H4 (cell line): ENCODE measurements at places on chromosomes 12 and 14.

DNA sequence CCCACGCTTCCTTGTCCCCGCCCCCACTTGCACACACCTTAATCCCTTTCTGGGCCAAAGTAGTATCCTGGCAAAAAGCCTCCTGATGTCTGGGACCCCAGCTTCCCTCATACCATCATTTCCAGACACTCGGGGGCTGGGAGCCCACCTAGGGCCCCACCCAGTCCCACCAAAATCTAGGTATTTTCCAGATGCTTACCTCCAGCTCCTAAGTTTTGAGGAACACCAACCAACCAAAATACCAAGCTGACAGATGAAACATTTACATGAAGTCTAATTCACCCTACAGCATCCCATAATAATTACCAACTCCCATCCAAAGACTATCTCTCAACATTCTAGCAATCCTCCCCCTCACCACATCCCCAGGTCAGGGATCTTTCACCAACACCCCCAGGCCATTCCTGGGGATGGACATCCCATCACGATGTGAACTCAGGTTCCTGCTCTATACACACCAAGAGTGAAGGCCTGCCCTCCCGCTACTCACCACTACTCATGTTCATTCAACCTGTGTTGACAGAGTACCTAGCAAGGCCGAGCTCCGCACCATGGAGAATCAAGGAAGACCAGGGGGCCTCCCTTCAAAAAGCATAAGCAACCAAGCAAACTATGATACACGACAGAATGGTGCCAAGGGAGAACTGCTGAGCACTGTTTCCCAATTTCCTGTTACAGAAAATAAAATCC, 1.6 kb upstream of the CHD4 start:
- DNase-seq, result no peak

GRCh38 chr14:92965281-92965680, 42.3 kb downstream of the CHGA start:
- DNase-seq, result no peak

GRCh38 chr12:73225371-73225937, 953.3 kb downstream of the TRHDE start:
- no peak for DNase-seq

GRCh38 chr12:32080435-32080834, 26.2 kb upstream of the BICD1 start:
- no peak for DNase-seq

- DNase-seq, result no peak
Measured at GRCh38 chr12:95699579-95699978, 91.0 kb downstream of the NTN4 start.

GRCh38 chr14:104450811-104451401, 128.7 kb upstream of the C14orf180 start:
- DNase-seq, result no peak

- no peak for DNase-seq
Measured at GRCh38 chr12:127570387-127570786, 696.6 kb upstream of the TMEM132C start.

DNA sequence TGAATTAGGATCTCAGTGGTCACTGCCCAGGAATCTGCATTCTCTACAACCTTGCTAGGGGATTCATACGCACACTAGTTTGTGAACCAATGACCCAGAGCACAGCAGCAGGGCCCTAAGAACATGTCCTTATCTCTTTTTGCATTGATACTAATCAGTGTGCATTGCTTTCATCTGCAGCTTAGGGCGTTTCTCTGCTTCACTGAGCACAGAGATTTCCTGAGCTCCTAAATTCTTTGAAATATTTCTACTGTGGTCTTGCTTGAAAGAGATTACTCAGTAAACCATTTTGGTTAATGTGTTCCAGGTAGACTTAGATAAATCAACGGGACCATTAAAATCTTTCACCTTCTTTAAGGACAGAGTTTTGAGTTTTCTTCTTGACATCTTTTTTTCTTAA, 351.3 kb upstream of the KITLG start:
- no peak for DNase-seq

GRCh38 chr12:81261508-81262207, 183.8 kb downstream of the ACSS3 start:
- DNase-seq, result no peak

DNA sequence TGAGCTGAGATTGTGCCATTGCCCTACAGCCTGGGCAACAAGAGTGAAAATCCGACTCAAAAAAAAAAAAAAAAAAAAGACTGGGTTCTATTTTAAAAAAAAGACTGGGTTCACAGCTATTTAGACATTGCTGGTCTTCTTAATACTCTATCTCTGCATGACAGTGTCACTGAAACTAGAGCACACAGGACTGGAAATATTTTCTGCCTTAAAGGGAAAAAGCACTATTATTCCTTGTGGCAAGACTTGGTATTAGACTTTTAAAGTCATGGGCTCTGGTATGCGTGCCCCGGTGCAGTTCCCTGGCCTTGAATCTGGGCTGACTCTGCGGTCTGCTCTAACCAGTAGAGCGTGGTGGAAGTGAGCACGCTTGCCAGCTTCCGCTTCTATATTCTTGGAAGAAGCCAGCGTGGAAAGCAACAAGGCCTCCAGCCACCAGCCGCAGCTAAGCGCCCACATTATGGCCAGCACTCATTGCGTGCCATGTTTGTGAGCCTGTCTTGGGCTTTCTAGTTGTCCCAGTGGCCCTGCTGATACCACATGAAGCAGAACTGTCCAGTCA, 31.3 kb downstream of the PRKAB1 start:
- DNase-seq, result no peak

DNA sequence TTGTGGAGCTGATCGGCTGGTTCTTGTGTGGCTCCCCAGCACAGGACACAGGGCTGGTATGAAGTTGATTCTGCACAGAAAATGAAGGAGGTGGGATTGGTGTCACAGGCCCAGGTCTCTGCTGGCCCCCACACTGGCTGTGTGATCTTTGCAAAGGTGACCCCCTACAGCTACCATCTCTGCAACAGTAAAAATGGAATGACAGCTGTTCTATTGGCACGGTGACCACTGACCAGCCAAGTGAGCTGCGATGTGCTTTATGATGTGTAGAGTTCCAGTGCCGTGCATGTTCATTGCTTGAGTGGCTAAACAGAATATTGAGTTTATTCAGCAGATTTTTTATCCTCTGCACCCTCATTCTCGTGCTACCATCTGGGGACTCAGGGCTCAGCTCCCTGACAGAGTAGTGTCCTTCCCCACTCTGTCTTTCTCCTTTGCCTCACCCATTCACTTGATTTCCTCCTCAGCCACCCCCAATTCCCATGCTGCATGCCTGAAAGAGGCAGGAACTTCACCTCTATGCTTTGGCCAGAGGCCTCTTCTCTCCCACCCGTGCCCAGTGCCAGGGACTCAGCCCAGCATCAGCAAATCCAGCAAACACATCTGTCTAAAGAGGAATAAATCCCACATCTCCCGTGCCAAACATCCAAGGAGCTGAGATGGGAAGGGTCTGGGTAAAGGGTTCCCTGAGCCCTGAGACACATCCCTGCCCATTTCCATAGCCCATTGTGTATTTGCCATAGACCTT, 21.2 kb downstream of the C14orf132 start:
- DNase-seq, result no peak

GRCh38 chr14:38039496-38039895, 168.2 kb upstream of the SSTR1 start:
- DNase-seq, result no peak

DNA sequence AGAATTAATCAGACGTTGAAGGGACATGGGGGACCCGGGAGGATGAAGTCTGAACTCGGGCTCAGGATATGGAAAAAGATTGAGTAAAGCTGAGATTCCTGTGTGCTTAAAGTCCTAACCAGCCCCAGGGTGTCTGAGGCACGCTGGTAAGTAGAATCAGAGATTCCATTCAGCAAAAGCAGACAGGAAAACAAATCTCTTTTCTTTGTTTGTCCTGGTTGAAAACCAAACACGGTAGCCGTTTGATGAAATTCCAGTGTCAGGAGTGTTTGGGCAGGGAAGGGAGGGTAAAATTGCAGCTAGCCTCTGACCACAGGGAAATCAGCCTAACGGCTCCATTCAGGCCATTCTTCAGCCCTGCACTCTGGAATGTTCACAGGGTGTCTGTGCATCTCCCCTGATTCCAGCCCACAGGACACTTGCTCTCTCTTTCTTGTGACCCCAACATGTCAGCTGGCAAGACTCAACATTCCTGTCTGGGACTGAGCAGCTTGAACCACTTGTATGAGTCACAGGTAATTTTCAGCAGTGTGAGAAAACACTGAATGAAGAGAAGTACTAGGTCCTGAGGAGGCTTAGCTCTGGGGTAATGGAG, 31.0 kb downstream of the NINJ2 start:
- DNase-seq, result peak; percentile 91

- DNase-seq, result no peak
Measured at GRCh38 chr14:31746326-31746725, 185.1 kb downstream of the NUBPL start.

DNA sequence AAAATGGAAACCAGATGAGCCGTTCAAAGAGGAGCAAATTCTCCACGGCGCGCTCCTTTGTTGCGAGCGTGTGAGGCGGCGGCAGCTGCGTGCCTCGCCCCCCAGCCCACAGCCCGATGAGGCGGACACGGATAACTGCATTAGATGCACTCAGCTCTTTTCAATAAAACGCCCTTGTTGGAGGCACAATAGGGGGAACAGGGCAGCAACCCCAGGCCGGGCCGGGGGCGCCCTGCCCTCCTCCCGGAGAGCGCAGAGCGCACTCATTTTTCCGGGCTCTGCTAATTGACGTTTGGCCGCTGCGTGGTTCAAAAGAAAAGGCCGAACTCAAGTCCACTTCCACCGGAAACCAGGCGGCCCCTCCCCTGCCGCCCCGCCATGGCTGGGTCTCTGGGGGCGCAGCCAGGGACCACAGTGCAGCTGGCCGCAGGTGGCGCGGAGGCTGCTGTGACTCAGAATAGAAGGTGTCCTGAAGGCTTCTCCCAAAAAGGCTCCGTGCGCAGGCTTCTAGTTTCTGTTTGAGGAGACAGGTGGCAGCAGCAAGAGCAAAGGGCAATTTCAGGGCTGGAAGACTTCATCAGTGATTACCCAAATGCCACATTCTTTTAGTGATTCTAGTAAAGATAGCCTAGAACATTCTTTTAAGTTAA, 29.0 kb upstream of the SMOC1 start:
- DNase-seq, result no peak

DNA sequence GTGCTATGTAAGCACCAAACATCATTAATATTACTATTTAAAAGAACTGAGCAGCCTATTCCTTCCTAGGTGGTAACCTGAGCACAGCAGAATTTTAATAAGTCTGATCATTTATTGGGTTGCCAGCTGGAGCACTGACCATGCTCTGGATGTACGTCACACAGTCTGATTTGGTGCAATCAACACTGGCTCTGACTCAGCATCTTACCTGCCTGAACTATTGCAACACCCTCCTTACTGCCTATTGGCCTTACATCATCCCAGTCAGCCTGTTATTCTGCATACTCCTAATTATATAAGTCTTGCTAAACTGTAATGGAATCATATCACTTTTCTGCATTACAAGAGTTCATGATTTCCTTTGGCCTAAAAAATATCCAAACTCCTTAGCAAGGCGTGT, 149.7 kb downstream of the PTPRO start:
- DNase-seq, result no peak

- DNase-seq, result no peak
Measured at GRCh38 chr12:56601503-56601902, 28.6 kb downstream of the BAZ2A start.

GRCh38 chr12:132765361-132765760, 3.7 kb upstream of the ANKLE2 start:
- DNase-seq, result no peak

DNA sequence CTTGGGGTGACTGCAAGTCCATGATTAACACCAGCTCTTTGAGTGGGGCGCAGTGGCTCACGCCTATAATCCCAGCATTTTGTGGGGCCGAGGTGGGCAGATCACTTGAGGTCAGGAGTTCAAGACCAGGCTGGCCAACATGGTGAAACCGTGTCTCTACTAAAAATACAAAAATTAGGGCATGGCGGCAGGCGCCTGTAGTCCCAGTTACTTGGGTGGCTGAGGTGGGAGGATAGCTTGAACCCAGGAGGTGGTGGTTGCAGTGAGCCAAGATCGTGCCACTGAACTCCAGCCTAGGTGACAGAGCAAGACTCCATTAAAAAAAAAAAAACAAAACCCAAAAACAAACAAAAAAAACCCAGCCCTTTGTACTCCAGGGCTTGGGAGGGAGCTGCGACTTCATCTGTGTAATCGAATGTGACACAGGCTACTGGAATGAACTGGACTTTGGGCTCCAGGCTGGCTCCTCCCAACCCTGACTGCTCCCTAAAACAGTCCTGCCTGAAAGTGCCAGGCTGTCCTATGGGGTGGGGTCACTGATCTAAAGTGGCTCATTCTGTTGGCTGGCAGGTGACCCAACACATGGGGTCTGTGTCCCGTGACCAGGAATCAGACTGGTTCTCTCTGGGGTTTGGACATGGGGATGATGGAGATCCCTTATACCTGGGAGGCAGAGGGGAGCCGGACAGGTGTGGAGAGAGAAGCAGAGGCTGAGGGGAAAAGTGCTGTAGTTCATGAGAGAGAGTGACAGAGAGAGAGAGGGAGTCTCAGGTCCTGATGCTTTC, 9.3 kb upstream of the C12orf43 start:
- DNase-seq, result no peak

- no peak for DNase-seq
Measured at GRCh38 chr12:99133401-99133800, 488.3 kb downstream of the APAF1 start.

DNA sequence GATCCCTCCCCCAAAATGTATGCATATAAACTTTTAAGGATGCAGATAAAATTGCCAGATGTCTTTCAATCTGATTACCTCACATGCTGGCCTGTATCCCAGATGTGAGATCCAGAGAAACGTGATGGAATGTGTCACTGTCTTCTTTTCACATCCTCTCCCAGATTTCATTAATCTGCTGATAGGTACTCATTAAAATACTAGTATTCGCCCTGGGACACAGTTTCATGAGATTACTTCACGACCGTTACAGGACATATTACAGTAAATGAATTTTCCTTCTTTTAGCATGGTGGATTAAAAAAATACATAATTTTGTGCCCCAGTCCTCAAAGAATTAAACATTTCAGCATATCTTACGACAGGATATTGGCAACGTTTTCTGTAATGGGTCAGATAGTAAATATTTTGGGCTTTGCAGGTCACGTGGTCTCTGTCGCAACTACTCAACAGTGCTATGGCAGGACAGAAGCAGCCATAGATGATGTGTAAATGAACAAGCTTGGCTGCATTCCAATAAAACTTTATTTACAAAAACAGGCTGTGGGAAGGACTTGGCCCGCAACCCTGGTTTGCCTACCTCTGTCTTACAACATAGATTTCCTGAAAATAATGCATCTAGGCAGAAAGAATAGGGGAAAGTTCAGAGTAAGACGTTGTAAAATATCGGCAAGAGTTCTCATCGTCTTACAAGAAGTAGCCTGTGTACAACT, 156.0 kb upstream of the DIO3 start:
- peak; percentile 46 for DNase-seq

GRCh38 chr12:111322336-111323250, 46.3 kb downstream of the PHETA1 start:
- DNase-seq, result peak; percentile 63
